ENCODE measurements at places on chromosomes 4 and X.

DNA sequence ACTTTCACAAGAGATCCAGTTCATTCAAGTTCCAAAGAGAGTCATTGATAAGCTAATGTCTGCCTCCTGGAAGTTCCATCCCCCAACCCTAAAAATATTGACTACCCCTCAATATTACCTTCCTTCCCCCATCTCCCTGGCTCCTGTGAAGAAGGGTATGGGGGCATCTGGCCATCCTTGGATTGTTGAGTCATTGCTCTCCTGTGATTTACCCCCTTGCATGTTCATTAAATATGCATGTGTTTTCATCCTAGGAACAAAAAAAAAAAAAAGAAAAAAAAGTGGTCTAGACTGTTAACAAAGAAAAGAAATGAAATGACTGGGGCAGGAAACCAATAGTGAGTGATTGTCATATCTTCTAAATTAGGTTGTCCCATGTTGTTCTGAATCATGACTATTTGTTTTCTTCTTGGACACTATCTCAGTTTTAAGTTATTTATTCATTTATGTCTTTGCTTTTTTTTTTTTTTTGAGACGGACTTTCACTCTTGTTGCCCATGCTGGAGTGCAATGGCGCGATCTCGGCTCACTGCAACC, 51.9 kb upstream of the HUWE1 start:
- no peak for DNase-seq

GRCh38 chr4:155946486-155946885, 7.2 kb downstream of the CTSO start:
- no peak for DNase-seq

- DNase-seq, result peak; percentile 12
Observed at GRCh38 chr4:21512353-21512752, 436.2 kb downstream of the KCNIP4 start.

DNA sequence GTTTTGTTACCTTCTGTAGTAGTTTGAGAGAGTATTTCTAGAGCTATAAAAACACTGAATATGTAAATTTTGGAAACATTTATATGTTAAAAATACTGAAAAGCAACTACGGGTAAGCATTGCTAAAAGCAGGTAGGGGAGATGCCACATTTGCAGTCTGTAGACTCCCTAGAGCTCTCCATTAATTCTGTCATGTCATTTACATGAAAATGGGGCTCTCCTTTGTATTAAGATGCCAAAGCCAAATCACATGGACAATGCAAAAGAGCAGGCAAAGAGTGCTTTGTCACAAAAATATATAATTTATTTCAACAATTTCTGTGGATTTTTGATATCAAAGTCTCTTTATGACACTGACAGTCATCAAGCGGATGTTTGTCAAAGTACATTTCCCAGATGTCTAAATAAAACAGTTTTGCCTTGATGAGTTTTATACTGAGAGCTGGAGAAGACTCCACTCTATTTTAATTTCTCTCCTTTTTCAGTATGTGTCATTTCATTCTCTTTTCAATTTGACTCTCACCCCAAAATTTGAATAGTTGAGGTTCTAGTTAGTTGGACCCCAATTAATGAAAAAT, 51.8 kb downstream of the LDB2 start:
- no peak for DNase-seq

GRCh38 chrX:6770936-6771335, 236.0 kb upstream of the VCX3A start:
- DNase-seq, result no peak

DNA sequence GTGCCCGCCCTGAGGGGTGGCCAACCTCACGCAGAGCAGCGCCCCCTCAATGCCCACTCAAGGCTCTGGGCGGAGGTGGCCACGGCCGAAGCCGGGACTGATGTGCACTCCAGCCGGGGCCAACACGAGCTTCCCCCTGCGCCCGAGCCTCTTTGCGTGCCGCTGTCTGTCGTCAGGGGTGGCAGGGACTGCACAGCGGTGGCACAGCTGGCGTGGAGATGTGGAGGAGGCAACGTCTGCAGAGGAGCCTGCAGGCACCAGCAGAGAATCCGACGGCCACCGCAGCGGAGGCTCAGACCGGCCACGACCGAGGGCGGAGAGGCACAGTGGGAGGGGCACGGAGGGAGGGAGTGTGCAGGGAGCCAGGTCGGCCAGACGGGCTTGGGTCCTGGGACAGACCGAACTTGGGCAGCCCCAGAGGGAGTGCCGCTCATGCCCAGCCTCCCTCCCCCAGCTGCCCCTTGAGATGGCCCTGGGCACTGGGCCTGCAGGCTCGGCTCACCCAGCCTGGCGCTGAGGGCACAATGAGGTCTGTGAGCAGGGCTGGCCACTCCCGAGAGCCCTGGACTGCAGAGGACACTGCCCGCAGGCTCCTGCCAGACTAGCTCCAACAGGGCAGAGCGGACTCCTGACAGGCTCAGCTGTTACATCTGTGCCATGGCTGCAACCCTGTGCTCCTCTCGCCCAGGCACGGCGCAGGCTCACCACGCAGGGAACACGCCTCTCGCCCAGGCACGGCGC, 46.5 kb upstream of the CPLX1 start:
- no peak for DNase-seq

DNA sequence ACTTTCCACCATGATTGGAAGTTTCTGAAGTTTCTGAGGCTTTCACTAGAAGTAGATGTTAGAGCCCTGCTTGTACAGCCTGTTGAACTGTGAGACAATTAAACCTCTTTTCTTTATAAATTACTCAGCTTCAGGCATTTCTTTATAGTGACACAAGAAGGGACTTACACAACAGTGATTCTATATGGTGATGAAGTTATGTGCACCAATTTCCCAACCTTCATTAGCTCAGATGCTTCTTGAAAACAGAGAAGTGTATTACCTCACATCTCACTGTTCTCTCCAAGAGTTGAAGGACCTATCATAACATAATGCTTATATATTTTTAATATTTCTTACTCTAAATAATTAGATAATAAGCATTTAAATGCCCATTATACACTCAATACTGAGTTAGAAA, 202.1 kb upstream of the ANXA10 start:
- DNase-seq, result no peak

All from RPMI8226 (cell line).